Keratinocyte (primary cell): ENCODE measurements at places on chromosomes 3 and 15.

- no peak for DNase-seq
Measured at GRCh38 chr15:100911086-100911485, 8.1 kb upstream of the LRRK1 start.

DNA sequence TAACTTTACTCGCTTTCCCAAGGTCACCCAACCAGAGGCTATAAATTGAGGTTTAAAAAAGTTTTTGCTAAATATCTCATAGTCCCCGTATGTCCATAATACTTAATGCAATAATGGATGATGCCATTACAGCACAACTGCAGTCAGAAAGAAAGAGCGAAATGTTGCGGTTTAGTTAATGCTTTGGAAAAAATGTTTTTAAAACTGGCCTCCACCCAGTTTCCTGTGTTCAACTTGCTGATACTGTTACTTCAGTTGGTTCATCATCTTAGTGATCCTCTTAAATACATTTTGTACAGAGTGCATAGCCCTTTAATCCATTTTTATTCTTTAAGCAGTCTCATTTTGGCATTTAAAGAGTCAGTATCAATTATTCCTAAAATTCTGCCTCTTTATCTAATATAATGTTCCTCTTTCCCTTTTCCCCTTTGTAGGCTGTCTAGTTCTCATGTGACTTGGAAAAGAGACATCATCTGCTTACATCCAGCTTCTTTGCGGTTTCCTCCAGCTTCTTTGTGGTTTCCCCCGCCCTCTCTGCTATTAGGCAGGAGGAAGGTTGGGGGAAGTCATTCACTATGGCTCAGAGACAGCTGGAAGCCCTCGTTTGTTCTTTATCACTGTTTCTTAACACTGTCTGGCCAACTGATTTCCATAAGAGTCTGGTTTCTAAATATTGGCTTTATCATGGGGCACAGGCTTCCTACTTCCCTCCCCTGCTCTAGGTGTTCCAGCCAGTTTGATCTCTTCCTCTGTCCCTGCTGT lies 154.3 kb downstream of the GOLIM4 start:
- DNase-seq, result no peak

GRCh38 chr15:83208367-83208661 lies 691 bp upstream of the HDGFL3 start:
- no peak for DNase-seq

- DNase-seq, result peak; percentile 54
Measured at GRCh38 chr15:85752491-85752961, 42.2 kb downstream of the KLHL25 start.

- no peak for DNase-seq
Measured at GRCh38 chr3:88725440-88726165, 381.8 kb upstream of the EPHA3 start.

- no peak for DNase-seq
Measured at GRCh38 chr3:159860269-159861116, 128.1 kb upstream of the IL12A start.

DNA sequence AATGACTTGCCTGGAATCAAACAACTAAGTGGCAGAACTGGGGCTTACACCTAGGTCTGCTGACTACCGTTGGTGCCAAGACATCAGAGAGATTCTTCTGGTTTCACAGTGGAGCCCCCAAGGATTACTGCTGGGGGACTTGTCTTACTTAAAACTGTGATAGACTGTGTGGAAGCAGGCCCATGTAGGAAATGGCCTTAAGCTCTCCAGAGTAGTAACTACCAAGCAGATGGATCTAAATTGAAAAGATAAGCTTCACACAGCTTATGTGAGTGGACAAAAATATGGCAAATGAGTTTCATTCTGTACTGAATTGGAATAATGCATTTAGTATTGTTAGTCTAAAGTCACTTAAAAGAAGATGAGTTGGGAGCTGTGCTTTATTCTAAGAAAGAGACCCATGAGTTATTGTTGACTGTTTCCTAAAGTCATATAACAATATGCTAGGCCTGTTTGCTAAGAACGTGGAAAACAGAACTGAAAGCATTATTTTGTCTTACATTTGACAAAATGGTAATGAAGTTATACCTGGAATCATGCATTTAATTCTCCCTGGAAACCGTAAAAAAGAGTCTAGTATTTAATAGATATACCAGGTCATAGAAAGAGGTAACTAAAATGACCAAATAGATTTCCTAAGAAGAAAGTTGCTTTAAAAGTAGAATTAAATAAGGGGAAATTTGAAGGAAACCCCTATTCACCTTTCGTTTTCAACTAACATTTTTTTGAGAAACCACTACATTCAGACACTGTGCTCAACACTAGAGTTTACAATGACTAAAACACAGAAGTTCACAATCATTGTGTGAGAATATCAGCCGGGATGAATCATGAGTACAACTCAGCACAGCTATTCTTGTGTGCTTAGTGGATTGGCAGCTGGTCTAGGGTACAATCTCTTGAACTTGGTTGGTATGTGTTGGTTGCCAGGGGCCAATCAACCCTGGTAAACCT lies 13.0 kb upstream of the MAPK6 start:
- DNase-seq, result no peak

GRCh38 chr15:95698951-95699350 lies 631.5 kb upstream of the NR2F2 start:
- DNase-seq, result no peak

DNA sequence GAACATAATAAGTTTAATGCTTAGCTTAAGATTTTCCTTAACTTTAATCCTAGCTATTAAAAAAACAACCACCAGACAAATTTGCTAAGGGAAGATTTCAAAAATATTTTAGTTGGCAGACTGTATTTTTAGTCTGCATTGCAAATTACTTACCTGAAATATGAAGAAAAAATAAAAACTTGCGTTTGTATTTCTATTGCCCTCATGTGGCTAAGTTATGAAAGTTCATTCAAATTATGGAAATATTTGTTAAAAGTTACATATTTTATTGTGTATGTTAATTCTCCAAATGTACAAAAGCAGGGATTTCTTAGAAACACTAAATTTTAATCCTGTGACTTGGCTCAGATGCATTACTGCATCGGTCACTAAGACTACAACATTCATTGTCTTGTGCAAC lies 15.0 kb downstream of the GTF2A2 start:
- no peak for DNase-seq

- no peak for DNase-seq
Measured at GRCh38 chr15:65072027-65072426, 4.2 kb upstream of the RASL12 start.

DNA sequence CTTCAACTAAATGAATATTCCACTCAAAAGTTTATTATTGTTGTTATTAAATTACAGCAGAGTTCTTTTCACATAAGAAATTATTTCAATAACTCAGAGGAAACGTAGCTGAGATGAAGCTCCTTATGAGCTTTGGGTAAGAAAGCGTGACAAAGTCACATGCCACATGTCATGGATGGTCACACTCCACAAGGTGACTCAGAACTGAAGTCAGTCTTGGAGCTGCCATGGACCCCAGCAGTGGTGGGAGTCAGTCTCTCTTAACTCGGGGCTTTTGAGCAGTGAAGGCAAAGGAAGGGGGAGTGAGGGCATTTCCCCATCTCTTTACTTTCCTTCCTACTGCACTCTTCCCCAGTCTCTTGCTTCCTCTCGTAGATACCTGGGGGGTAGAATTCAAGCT lies 87.5 kb upstream of the FAM3D start:
- DNase-seq, result no peak

DNA sequence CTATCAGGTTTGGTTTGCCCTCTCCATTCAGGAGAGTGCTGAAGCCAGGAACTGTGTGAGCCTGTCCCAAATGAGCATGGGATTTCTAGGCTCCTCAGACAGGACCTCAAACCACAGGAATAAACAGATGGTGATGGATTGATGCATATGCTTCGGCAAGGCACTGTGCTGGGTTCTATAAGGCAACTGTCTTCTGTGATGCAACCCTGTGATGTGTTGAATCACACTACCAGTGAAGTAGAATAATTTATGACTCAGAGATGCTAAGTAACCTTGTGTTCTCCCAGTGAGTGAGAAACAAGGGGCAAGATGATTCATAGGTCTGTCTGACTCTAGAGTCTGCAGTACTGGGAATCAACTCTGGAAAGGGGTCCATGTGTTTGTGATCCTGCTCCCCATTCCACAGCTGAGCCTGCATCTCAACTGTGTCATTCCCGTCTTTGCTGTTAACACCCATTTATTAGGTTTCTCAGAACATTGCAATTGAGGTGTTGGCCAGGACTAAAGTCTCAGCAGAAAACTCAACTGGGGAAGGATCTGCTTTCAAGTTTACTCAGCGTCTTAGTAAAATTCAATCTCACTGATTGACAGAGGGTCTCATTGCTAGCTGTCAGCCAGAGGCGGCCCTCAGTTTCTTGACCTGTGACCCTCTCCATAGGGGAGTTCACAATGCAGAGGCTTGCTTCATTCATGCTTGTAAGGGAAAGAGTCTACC lies 510.1 kb upstream of the CFAP20DC start:
- DNase-seq, result peak; percentile 93

GRCh38 chr15:91845720-91846119 lies 7.8 kb upstream of the SLCO3A1 start:
- DNase-seq, result no peak

GRCh38 chr3:173770796-173771573 lies 373.4 kb downstream of the NLGN1 start:
- DNase-seq, result no peak

- no peak for DNase-seq
Measured at GRCh38 chr15:31200735-31201151, 99.2 kb upstream of the TRPM1 start.

DNA sequence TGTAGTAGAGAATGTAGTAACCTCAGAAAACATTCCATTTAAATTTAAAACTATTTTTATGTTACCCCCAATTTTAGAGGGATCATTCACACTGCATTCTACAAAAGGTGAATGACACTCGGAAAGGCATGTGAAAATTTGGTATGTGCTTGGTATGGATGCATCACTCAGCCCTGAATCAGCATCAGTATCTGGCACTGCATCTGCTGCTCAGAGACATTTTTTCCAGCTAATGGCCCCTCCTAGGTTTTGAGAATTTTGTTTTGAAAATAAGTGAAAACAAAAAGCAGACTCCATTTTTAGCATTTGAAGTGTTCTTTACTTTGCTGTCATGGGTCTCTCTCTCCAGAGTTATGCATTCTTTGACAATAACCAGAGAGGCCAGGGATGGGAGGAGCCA lies 15.6 kb upstream of the WWTR1 start:
- DNase-seq, result no peak

- peak; percentile 33 for DNase-seq
Measured at GRCh38 chr3:23094890-23095462, 108.2 kb upstream of the UBE2E2 start.

GRCh38 chr15:26628071-26628470 lies 144.8 kb downstream of the GABRB3 start:
- no peak for DNase-seq

DNA sequence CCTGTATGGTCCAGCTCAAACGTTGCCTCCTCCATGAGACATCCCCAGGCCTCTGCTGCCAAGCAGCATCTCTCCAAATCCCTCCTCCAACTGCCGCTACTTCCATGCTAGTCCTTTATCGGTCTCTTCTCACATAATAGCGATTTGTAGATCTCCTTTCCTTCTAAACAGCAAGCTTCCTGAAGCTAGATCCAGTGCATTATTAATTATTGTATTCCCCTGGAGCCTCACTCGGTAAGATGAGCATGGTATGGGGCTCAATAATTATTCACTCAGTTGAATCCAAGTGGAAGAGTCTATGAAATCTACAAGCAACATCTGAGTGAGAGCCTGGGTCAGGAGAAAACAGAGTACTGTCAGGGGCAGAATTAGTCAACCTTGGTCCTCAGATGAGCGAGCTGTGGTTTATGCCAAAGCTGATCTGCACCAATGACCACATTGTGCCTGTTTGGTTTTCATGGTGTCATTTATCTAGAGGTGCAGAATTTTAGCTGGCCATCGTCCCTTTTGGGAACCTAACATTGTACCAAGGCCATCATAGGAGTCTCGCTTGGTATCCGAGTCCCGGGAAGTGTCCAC lies 93.8 kb upstream of the UBE2E1 start:
- no peak for DNase-seq

GRCh38 chr3:46909535-46910161 lies 32.1 kb downstream of the PTH1R start:
- DNase-seq, result no peak

GRCh38 chr3:42980909-42981308 lies 1.8 kb downstream of the GASK1A start:
- DNase-seq, result no peak

DNA sequence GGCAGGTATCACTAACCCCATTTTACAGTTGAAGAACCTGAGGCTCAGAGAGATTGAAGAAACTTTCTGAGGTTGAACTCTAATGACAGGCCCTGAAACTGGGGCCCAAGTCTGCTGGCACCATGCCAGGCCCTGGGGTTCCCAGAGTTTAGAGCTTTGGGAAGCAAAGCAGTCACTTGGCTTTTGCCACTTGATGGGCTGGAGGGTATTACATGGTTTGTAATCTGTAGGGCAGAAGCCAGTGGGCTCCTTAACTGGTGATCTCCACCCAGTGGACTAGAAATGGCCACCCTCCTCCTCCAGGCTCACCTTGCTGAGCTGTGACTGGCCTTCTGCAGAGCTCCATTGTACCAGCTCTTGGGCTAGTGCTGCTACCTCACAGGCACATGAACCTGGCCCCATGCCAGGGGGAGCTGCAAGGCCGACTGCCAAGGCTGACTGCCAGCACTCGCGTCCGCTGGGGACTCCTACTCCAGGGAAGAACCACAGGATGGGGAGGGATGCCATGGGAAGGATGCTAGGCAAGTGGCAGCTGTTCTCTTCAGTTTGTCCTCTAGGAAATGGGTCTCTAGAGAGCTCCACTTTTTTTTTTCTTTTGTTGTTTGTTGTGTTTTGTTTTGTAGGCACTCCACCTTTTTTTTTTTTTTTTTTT lies 104.8 kb downstream of the ETFA start:
- DNase-seq, result no peak

- no peak for DNase-seq
Measured at GRCh38 chr3:172347895-172348679, 100.2 kb downstream of the GHSR start.

DNA sequence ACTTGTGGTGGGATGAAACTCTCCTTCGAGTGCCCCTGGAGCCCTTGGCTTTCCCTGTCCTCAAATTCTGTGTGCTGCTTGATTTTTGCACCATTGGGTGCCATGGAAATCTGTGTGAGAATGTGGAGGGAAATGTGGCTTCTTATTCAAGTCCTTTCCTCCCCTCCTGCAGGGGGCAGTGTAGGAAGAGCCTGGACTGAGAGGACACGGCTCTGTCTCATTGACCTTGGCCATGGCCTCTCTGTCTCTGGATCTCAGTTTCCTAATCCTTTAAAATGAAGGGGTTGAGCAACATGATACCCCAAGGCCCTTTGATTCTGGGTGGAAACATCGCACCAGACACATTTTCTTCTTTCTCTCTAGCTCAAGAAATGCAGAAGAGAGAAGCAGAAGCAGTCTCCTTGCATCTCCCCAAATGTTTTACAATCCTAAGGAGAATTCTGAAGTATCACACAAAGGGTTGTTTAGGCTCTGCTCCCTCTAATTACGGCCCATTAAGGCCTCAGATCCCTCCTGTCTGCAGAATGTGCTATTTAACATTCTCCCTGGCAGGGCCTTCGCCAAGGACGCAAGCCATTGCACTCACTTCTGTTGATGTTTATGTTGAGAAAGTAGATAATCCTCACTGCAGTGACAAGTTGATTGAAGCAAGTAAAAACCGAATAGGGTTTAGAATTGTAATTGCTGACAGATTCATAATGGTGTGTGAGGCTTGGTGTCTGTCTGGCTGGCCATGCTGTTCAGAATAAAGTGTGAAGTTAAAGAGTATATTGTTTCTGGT lies 169.1 kb downstream of the TPRG1 start:
- DNase-seq, result no peak

GRCh38 chr3:179056326-179056725 lies 15.3 kb downstream of the ZMAT3 start:
- no peak for DNase-seq

GRCh38 chr15:50262533-50262932 lies 3.0 kb downstream of the HDC start:
- DNase-seq, result no peak
